ENCODE measurements at places on chromosomes 16 and 17.

DNA sequence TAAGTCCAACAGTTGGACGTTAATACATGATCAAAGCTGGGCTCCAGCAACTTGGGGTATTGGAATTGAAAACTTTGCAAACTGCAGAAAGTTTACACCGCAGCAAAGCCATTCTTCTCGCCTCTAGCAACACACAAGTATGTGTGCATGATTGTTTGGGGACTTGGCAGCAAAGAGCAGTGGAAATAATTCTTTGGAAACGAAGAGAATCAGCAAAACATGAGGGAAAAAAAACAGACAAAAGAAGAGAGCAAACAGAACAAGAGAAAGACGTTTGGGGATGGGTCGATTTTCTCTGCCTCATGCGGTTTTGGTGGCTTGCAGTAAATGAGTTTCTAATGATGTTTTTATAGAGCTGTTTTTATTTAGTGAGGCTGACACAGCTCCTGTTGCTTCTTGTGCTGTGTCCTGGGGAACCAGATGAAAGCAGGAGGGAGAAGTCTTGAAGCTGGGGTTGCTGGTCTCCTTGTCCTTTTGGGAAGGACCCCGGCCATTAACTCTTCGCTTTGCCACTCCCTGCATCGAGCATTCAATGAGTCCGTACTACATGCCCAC, 502.9 kb downstream of the GRIN2A start:
- DNase-seq, result no peak

DNA sequence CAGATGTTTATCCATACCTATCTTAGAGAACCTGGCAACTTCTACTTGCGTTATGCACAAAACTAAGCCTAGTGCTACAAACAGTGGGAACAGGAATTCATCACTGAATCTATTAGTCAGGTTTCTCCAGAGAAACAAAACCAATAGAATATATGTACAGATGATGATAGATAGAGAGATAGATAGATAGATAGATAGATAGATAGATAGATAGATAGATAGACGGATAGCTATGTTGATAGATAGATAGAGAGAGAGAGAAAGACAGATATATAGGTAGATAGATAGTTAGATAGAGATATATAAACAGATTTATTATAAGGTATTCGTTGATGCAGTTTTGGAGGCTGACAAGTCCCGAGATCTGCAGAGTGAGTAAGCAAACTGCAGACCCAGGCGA, 495.6 kb downstream of the TMEM114 start:
- no peak for DNase-seq

- no peak for DNase-seq
Measured at GRCh38 chr17:41107941-41108450, 2.8 kb downstream of the KRTAP4-9 start.

GRCh38 chr17:57674894-57675293, 70.2 kb downstream of the CCDC182 start:
- no peak for DNase-seq

GRCh38 chr17:35074711-35075707, 11.5 kb upstream of the RFFL start:
- DNase-seq, result no peak

DNA sequence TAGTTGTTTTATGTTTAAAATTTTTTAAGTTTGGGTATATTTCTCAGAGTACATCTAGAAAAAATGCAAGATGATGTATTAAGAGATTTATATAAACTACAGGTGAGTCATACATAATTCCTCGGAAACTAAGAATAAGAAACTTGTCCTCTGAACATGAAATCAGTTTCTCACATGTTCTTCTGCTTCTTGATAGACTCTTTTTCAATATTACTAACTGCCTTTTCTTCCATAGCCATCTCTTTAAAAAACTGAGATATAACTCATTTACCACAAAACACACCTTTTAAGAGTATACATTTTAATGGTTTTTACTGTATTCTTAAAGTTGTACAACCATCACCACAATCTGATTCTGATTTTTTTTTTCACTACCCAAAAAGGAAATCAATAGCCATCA, 238.4 kb upstream of the AXIN2 start:
- no peak for DNase-seq

GRCh38 chr17:1162116-1162855, 17.5 kb downstream of the ABR start:
- DNase-seq, result no peak

- DNase-seq, result no peak
Measured at GRCh38 chr17:37605813-37606505, 3.3 kb downstream of the SYNRG start.

DNA sequence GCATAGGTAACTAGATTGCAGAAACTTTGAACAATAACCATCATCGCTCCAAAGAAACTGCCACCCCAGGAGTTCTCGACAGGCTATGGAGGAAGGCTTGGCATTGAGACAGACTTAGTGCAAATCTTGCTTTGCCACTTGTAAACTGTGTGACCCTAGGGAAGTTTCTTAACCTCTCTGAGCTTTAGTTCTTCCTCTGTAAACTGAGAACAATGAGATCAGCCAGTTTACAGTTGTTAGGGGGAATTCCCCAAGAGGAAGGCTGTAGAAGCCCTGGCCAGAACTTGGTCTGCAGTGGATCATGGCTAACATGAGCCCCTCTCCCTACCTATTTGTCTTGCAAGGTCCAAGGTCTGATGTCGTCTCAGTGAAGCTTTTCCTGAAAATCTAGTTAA, 78.9 kb downstream of the NT5M start:
- DNase-seq, result no peak

DNA sequence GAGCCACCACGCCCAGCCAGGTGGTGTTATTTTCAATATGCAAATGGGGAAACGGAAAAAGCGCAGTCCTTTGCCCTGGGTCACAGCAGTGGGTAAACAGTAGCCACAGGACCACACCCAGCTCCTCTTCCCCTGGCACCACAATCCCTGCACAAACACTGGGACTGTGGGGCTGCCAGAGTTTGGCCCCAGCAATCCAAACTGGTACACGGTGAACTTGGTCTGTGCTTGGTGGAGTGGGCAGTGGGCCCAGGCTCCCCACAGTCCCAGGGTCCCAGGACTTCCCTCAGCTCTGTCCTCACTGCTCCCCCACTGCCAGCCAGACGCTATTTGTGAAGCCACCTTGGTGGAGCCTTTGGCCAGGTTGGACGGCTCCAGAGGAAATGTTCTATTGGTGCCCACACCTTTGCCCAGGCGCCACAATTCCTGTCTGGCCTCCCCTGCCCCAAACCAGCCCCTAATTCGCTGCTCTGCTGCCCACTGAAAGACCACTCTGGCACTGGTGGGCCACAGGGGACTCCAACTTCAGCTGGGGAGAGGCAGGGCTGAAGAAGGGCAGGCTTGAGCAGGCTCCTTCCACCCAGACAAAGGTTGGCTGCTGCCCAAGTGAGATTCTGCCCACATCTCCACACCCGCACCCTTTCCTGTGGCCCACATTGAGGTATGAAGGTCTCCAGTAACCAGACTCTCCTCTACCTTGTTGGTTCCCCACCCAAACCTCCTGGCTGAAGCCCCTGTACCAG, 2.1 kb downstream of the CHAD start:
- DNase-seq, result no peak

DNA sequence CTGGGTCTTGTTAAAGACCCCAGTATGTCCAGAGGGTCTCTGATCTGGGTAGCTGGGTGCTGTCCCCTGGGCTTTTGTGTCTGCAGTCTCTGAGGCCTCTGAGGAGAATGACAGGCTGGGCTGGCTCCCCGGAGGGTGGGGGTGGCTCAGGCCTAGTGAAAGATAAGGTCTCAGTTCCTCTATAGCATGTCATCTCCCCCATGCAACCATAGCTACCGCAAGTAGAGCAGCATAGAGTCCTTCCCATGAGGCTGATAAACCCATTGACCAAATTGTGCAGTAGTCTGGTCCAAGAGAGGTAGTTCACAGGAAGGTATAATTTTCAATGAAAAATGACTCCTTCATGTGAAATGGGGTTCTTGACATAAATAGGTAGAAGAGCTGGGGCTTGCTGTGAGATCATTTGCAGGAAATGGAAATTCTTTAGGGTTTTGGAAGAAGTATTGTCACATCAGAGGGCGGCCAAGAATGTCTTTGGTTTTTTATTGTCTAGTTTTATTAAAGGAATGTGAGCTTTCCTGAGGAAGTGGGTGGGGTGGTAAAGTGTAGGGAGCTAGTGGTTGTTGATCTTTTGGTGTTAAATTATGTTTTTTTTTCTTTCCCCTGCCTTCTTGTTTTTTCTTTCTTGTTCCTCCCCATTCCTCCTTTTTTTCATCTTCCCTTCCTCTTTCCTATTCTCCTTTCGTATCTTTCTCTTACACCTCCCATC, 21.0 kb downstream of the SLC7A6OS start:
- DNase-seq, result no peak

DNA sequence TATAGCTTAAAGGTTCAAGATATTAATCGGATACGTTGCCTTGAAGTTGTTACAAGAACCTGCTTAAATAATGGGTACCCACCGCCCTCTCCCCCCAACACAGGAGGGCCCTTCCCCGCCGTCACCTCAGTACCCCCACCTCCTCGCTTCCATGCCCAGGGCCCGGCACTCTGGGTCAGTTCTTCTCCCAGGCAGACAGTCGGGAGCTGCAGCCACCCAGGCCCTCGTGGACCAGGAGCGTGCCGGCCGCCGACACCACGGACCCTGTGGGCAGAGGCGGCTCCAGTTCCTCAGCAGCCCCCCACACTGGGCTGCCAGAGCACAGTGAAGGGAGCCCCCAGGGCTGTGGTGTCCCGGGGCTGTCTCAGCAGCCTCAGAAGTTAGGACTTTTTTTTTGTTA, 80.9 kb upstream of the ZNF750 start:
- no peak for DNase-seq

GRCh38 chr16:29898804-29899515, 390 bp downstream of the SEZ6L2 start:
- DNase-seq, result no peak

DNA sequence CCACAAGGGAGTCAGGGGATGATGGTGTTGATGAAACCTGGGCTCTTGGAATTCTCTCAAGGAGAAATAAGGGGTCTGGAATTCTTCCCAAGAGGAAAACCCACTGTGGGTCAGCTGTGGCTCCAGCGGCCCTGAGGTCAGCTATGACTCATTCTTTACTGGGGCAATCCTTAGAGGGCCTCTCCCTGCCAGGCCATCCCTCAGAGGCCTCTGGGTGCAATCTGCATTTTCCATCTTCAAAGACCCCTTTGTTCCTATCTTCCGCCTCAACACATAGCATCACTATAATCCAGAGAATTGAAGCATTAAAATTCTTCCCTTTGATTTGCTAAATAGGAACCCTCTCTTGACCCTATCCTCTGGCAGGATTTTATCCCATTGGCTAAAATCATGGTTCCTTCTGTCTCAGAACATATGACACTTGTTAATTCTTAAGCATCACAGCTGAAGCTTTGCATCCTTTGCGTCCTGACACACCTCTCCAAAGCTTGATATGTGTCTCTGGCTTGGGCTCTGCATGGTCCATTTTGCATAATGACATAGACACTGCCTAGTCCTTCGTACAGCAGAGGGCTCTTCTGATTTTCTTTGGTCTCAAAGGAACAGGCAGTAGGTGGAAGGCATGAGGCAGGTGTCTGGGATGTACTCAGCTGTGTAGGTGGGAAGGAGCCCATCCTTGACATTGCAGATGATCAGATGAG, 4.4 kb upstream of the KRT37 start:
- DNase-seq, result no peak

GRCh38 chr16:68345351-68345810, 34.6 kb downstream of the PRMT7 start:
- DNase-seq, result no peak

GRCh38 chr16:79750311-79750710, 149.8 kb upstream of the MAF start:
- no peak for DNase-seq

DNA sequence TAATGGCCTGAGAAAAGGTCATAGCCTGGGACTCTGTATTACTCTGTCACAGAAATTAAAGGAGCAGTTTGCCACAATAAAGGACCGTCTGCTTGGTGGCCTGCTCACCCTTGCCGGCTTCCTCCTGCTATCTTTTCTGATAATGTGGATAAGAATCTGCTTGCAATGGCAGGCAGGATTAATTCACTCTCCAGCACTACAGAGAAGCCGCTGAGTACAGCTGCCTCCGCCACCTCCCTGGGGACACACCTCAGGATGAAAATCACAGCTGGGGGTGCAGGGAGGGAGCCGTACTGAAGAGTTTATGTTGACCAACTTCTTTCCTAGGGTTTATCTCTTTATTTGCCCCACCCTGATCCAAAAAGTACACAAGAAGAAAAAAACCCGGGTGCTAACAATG, 245.9 kb upstream of the RPL38 start:
- DNase-seq, result no peak

DNA sequence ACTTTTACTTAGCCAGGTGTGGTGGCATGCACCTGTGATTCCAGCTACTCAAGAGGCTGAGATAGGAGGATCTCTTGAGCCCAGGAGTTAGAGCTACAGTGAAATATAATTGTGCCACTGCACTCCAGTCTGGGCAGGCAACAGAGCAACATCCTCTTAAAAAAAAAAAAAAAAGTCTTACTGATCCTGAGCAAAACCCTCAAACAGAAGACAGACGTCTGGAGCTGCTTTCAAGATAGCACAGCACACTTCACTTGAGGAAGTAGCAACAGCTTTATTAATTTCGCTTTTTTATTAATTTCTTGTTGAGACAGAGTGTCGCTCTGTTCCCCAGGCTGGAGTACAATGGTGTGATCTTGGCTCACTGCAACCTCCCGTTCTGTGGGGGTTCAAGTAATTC, 10.2 kb upstream of the GGA2 start:
- DNase-seq, result no peak

DNA sequence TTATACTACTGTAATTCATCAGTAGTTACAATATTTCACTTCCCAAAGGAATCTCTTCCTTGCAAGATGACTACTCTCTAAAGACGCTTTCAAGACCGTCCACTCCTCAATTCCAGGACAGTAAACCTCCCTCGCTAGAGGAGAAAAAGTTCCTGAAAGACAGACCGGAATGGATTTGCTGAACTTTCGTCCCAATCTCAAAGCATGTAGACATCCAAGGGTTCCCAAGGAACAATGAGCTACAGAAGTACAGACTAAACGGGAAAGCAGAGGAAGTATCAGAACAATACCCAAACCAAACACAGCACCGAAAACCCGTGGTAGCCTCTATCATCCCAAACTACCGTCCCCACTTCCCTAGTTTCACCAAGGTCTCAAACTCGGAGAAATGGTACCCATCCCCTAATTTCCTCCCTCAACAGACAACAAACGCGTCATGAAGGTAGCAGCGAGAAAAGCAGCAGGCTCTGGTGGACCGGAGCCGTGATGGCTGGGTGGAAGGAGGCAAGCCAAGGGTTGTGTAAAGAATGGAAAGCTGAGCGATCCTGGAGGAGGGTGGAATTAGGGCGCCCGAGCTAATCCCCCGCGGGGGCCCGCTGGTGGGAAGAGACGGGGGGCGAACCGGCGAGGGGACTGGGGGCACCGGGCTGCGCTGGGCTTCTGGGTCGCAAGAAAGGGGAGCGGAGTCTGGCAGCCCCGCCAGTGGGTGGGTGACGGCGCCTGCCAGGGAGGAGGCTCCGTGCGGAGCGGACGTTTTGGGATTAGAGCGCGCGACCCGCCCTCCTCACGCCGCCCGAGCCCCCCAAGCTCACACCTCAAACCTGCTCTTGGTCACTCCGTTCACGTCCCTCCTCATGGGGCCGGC, 647 bp downstream of the FBXL20 start:
- no peak for DNase-seq

DNA sequence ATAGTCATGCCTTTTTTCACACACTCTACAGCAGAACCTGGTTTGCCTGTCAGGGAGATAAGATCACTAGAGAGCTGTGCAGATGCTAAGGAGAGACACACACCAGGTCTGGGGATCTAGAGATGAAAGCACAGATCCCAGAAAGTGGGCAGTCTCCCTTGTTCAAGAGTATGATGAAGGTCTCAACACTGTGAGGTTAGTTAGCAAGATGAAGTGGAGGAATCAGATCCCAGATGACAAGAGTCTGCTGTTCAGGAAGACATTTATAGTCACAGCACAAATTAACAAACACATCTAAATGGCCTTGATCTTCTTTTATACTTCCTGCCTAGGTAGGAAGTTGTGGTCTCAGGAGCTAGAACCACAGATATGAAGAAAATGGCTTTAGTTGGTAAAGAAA, 23.4 kb upstream of the SKAP1 start:
- no peak for DNase-seq
